ENCODE measurements at places on chromosomes 1 and 21. TPM values are rescaled to one million over a fixed set of nuclear protein-coding genes. Genes with fewer than 3 reads are reported as not detected.

Gene LCE1B
- total RNA-seq = not detected

GRCh38 chr1:51729824-51730301, 113.0 kb downstream of the OSBPL9 start:
- H3K36me3 ChIP-seq = no peaks in the 10 kb centered on the region
- H3K27me3 ChIP-seq = no peaks in the 10 kb centered on the region

GRCh38 chr21:24289539-24289938, 1317.7 kb downstream of the MRPL39 start:
- no peak for DNase-seq

- no peak overlapping the region for H3K27ac ChIP-seq
- no peaks in the 10 kb centered on the region for H3K27me3 ChIP-seq
- H3K4me1 ChIP-seq = no peaks in the 10 kb centered on the region
These were observed 7.3 kb downstream of the CD244 start for GRCh38 chr1:160855181-160855981.
